CD4-positive, alpha-beta T cell treated with Interleukin-17A for 4 hours (primary cell): ENCODE measurements at places on chromosomes 1 and 21.

DNA sequence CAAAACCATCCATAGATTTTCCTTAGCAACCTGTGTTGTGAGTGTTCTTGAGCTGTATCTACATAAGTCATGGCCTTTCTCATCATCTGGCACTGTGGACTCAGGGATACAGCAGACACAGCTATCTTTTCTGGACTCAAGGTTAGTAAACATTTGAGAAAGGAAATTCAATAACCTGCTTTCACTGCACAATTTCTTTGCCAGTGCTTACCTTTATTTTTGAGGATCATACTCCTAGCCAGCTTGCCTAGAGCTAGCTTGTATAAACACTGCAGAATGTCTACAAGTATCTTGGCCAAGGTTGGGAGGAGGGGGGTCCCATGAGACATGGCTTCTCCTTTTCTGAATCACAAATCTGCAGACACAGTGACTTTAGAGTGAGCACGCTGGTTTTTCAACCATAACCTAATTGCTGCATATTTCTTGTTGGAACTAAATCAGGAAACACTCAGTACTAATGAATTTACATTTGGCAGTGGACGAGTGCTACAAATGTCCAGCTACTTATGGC lies 27.2 kb downstream of the ADAMTS5 start:
- no peak for DNase-seq

DNA sequence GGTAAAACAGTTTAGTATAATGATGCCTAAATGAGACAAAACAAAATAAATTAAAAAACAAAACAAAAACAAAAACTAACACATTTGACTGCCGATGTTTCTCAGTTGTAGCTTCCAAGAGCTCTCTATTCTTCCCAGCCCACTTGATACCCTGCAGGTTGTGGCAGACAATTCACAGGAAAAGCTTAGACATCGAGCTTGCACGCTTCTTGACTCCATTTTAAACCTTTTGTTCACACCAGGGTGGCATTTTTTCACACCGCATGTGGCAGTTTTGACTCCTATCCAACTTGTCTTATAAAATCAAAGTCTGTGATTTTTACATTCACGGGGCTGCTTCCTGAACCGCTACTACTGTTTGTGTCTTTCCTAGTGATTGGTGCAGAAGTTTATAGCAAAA lies 575.9 kb downstream of the USP25 start:
- DNase-seq, result no peak

GRCh38 chr1:205915354-205915990 lies 27.8 kb downstream of the SLC26A9 start:
- DNase-seq, result no peak

DNA sequence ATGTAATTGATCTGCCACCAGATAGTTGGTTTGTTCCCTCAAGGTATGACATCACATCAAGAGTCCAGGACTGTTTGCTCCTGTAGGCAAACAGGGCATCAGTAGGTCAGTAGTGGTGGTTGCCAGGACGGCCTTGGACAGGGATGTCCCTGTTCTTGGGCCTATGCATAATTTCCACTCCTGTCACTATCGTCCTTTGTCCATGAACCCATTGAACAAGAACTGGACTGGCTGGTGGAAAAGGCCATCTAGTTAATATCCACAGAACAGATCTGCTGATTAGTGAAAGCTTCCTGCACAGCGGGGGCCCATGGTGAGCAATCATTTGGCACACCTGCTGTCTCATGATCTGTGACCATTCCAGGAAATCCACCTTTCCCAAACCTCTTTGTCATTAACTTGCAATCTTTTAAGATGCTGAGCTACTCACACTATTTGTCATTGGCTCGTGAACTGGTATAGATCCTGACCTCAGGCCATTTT lies 12.4 kb upstream of the BSDC1 start:
- DNase-seq, result no peak

DNA sequence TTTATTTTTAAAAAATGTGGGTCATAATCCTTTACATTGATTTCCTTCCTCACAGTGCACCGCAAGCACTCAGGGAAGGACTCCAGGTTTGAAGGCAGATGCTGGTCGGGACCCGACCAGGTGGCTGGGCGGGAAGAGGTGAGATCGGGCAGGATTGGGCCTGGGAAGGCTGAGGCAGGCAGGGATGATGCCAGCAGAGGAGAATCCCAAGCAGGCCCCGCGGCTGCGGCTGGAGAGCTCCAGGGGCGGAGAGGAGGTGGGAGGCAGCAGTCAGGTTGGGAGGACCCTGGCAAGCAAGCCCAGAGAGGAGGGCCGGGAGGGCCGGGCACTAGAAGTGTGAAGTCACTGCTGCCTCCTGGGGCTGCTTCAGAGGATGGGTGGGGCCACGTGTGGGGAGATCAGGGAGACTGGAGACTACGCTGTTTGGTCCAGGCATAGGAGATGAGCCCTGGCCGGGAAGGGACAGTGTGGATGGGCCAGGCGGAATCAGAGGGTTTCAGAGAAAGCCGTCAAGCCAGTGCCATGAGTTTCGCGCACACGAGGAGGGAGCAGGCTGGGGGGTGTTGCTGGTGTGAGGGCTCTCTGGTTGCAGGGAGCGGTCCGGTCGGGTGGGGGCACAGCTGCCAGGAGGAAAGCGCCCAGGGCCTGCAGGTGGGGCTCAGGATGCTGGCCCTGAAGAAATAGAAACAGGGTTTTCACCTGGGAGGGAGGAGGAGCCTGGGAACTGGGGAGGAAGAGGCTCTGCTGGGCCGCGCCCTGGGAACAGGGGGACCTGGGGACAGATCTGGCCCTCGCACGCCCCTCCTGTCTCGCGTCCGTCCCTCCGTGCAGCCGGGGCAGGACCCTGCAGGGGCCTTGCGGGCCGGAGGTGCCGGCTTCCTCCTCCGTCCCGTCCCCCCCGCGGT lies 888 bp upstream of the COL18A1 start:
- DNase-seq, result no peak

- no peak for DNase-seq
Observed at GRCh38 chr1:51916587-51917405, 38.3 kb upstream of the NRDC start.

DNA sequence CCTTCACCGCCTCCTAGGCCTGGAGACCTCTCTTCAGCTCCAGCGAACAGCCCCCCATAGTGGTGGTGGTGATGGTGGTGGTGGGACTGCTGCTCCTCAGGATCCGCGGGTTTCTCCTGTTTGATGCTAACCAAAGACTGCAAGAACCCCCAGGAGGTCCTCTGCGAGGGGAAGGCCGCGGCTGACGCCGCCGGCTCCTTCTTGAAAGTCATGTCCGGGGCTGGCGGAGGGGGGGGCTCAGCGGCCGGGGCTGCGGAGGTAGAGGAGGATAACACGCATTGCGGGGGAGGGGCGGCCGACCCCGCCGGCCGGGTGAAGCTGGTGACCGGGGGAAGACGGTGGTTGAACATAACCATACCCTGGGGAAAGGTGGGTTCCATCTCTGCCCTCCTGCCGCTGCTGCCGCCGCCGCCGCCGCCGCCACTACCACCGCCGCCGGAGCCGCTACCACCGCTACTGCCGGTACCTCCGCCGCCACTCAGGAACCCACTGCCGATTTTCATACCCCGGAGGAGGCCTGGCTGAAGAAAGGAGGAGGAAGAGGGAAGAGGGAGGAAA lies 554 bp downstream of the ZNF281 start:
- DNase-seq, result peak; percentile 52

DNA sequence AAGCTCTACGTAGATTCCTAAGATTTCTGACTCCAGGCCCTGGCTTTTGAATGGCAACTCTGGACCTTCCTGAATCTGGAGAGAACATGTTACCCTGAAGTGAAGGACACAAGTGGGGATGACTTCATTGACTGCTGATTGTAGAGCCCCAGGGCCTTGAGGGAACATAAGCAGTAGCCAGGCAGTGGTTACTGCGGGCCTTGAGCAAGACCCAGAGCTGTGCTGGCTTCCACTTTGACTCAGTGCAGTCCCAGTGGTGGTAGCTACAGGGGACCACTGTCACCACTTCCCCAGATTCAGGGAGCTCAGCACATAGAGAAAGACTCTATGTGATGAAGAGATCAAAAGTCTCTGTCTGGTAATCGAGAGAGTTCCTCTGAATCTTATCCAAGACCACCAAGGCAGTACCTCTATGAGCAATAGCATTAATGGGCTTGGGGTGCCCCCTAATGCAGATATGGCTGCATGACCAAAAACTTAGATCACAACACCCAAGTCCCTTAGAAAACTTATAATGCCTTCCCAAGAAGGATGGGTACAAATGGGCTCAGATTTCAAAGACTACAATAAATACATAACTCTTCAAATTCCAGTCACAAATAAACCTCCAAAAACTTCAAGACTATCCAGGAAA lies 1278.3 kb downstream of the AMY1C start:
- no peak for DNase-seq

DNA sequence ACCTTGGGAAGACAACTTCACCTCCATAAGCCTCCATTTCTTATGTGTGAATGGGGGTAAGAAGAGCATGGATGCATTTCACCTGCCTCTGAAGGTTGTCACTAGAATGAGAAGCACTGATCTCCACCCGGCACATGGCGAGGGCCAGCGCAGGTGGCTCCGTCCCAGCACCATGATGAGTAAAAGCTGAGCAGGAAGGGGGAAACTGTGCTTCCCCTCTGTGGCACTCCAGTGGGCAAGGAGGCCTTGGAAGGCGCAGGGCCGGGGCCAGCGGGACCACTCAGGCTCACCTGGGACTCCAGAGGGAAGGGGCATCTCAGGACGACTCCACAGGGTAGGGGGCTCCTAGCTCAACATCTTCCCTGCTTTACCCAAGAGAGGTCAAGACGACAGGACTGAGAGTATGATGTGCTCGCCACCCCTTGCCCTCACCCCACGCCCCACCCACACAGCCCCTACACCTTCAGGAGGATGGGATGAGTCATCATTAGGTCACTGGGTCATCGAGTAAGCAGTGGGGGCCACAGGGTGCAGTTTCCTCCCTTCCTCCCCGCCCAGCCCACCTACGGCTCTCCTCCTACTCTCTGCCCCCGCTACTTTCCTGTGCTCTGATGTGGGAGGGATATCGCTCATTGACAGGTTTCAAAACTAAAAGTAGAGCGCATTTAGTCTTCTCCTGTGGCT lies 112.1 kb downstream of the HIVEP3 start:
- peak; percentile 64 for DNase-seq

DNA sequence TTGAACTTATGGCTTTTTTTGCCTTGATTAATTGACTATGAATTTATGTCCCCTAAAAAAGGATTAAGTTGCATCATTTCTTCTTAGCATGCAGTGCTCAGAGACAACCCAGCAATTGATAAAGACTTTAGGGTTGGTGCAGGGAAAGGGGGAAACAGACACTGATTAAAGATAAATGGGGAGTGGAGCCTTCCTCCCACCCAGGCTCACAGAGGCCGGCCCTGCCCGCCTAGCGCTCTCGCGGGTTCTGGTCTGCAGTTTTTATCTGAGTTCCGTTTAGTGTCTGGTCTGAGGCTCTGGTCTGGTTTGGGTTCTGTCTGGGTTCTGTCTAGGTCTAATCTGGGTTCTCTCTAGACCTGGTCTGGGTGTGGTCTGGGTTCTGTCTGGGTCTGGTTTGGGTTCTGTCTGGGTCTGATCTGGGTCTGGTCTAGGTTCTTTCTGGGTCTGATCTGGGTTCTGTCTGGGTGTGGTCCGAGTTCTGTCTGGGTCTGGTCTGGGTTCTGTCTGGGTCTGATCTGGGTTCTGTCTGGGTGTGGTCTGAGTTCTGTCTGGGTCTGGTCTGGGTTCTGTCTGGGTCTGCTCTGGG lies 48.1 kb downstream of the ABCG1 start:
- DNase-seq, result no peak

- no peak for DNase-seq
Observed at GRCh38 chr1:2004856-2005255, 1.3 kb upstream of the CFAP74 start.

DNA sequence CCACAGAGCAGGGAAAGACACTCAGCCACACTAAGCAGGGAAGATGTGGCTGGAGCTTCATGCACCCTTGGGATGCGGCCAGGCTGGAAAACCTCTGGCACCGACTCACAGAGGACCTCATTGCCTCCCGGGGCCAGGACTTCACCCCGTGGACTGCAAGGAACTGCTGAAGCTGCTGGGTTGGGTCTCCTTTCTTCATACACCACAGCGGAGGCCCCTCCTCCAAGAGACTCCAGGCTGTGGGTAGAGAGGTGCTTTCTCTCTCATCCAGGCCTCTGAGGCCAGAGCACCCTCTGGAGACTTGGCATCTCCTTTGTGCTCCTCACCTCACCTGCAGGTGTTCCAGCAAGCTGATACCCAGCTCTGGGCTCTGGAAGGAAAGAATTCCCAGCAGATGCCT lies 76.0 kb upstream of the EDN2 start:
- DNase-seq, result no peak

- DNase-seq, result no peak
Observed at GRCh38 chr1:51329443-51330325, 678 bp downstream of the TTC39A start.

GRCh38 chr1:56824938-56825337 lies 5.7 kb upstream of the FYB2 start:
- DNase-seq, result no peak

GRCh38 chr1:177589166-177589565 lies 380.7 kb downstream of the SEC16B start:
- DNase-seq, result no peak

GRCh38 chr1:89806616-89807015 lies 14.2 kb upstream of the LRRC8D start:
- no peak for DNase-seq

DNA sequence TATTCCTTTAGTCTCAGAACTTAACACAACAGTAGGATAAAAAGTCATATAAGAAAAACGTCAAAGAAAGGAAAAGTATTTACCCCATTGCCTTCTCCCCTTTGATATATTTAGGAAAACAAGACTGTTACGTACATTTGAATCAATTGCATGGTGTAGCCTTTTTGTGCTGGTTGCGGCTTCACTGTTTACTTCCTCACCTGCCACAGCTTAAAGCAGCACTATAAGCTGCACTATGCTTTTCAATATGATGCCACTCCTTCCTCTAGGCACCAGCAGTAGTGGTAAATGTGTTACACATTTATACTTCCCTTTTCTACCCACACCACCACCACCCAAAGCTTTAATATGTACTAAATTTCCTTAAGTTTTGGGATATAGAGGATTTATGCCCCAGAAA lies 111.1 kb downstream of the ATP1B1 start:
- DNase-seq, result no peak

- no peak for DNase-seq
Observed at GRCh38 chr1:170803711-170804110, 131.6 kb upstream of the MROH9 start.

DNA sequence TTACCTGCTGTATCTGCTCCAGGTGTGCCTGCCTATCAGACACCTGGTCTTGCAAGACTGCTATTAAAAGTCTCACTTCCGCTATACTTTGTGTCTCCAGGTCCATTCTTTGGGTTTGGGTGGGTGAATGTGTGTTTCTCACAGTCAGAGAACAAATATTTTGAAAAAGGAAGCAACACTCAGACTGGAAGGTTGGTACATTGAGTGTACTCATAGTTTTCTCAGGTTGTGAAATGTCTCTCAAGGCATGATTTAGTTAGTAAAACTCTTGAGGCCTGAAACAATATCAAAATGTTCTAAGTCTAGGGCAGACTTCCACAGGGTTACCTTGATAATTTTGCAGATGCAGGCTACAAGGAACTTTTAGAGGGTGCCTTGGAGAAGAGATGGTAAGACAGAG lies 429.9 kb upstream of the ZRANB2 start:
- DNase-seq, result no peak

DNA sequence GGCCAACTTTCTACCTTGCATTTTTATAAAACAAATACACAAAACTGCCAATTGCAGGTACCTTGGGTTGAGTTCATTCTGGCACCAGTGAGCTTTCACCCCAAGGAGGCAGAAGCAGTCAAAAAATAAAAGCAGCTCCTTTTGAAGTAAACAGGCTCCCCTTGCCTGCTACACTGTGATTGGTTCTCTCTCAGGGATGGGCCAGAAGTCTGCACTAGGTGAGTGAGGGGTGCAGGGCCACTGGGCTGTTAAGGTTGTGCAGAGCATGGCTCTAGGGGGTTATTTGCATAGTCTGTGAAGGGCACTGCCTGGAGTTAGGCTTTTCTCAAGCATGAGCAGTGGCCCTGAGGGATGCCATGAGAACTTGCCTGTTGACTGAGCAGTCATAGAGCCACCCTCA lies 39.1 kb downstream of the AKNAD1 start:
- no peak for DNase-seq
